ENCODE measurements at places on chromosomes 1 and 21.

DNA sequence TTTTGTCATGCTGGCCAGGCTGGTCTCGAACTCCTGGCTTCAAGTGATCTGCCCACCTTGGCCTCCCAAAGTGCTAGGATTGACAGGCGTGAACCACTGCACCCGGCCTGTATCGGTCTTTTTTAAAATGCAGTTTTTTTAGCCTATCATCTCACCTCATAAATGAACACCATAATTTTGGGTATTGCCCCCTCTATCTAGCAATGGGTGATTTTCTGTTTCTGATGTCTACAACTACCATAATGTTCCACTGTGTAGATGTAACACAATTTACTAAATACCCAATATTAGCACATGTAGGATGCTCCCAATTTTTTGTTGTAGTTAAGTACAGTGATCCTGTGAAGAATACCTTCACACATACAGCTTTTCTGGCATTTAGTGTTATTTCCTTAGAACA lies 2.0 kb upstream of the CAMTA1 start:
- DNase-seq = no peak

DNA sequence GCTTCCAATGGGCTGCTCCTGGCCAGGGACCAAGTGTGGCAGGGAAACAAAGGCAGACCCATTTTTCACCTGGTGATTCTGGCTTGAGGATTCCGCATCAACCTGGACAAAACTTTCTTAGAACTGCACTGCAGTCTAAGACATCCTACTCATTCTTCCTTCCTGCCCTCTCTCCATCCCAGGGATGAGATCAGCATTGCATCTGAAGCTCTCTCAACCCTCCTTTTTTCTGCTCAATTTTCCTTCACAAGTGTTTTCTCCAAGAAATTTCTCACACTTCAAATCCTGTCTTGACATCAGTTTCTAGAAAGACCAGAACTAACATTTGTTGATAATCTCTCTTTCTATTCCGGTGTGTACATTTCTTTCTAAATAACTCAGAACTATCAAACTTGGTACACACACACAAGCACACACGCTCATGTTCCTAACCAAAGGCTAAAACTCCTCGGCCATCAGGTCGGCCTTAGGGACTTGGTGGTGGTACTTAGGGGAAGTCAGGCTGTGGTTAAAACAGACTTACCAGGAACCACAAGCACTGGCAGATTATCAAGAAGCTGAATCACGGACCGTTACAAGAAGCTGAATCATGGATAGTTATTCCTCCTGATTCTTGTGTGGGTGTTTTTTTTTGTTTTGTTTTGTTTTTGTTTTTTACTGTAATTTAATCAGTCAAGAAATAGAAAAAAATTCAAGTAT lies 21.0 kb upstream of the CXADR start:
- DNase-seq = peak; percentile 88

GRCh38 chr21:36127250-36127904 lies 7.5 kb upstream of the CBR3 start:
- DNase-seq = no peak

DNA sequence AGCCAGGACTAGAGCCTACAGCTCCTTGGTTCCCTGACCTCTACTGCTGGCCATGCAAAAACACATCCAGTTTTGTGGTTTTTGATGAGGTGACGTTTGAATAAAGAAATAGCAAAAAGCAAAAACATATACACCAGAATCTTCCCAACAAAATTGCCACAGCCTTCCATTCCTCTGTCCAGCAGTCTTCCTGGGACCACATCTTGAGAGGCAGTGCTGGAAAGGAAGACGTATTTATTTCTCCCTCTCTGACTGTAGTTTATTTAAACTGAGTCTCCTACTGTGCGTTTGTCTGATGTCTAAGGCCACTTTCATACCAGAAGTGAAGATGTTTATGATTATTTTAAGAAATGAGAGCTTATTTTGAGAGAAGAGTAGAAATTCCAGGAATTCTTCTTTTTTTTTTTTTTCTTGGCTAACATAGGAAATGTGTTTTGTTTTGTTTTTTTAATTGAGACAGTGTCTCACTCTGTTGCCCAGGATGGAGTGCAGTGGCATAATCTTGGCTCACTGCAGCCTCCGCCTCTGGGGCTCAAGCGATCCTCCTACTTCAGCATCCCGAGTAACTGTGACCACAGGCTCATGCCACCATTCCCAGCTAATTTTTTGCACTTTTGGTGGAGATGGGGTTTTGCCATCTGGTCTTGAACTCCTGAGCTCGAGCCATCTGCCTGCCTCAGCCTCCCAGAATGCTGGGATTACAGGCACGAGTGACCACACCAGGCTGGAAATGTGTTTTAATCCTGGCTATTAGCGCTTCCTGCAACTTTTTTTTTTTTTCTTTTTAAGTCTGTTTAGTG lies 118.5 kb downstream of the ITSN1 start:
- DNase-seq = peak; percentile 90

- DNase-seq = no peak
Observed at GRCh38 chr1:4564051-4564450, 90.4 kb upstream of the AJAP1 start.

GRCh38 chr1:74857676-74858075 lies 124.7 kb downstream of the TYW3 start:
- DNase-seq = no peak

DNA sequence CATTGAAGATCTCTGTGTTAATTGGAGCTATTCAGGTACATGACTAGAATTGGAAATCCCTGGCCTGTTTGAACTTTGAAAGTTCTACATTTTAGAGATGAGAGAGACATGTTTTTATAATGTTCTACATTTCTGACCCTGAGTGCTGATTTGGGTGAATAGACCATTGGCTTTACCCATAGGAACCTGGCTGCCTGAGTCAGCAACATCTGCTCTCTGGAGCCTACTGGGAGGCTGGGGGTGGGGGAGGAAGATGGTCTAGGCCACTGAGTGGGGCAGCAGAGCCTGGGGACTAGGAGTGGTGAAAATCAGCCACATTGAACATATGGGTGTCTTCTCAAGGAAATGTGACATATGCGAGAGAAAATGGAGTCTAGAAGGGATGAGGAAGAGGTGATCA lies 1.4 kb upstream of the VANGL1 start:
- no peak for DNase-seq

- no peak for DNase-seq
Observed at GRCh38 chr21:34857874-34858273, 189.1 kb downstream of the CLIC6 start.
